ENCODE measurements at places on chromosomes 6 and 20.

DNA sequence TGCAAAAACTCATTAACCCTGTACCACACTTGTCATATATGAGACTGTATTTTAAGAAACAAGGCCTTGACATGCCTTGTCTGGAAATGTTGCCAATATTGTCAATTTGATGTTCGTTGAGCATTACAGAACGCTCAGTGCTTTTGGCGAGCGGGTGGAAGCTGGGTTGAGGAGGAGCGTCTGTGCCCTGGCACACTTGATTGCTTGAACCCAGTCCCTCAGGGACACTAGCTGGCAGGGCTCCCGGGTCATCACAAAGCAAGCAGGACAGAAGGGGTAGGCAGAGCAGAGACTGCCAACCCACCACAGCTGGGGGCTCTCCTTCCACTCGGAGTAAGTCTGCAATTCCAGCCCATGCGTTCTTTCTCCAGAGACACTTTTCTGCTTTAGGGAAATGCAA lies 286.3 kb downstream of the KHDC1L start:
- no peak for DNase-seq

DNA sequence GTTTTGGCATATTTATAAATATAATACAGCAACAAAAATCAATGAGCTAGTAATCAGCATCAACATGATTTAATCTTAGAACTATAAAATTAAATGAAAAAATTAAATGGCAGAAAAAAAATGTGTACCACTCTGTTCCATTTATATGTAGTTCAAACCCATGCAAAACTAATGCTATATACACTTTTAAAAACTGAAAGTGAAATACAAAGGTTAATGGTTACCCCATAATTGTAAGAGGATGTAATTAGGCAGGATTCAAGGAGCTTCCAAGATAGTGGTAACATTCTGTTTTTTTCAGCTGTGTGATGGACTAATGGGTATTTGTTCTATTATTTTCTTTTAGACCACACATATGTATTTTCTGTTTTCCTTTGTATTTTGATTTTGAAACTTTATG lies 492.1 kb downstream of the UTRN start:
- no peak for DNase-seq

DNA sequence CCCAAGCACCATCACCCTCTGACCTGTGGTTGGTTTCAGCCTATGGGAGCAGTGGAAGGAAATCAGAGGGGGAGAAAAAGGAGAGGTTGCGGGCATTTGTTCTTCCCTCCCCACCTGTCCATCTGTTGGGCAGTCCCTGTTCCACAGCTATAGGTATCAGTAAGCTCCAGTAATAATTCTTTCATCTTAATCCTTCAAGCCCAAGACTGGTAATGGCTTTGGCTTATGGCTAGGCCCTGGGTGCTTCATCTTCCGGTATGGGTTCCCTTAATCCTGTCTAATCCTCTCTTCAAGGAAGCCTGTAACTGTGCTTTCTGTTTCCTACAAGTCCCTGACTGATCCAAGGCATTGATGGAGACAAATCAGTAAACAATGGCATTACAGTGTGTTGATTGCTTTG lies 42.2 kb upstream of the STK35 start:
- no peak for DNase-seq

DNA sequence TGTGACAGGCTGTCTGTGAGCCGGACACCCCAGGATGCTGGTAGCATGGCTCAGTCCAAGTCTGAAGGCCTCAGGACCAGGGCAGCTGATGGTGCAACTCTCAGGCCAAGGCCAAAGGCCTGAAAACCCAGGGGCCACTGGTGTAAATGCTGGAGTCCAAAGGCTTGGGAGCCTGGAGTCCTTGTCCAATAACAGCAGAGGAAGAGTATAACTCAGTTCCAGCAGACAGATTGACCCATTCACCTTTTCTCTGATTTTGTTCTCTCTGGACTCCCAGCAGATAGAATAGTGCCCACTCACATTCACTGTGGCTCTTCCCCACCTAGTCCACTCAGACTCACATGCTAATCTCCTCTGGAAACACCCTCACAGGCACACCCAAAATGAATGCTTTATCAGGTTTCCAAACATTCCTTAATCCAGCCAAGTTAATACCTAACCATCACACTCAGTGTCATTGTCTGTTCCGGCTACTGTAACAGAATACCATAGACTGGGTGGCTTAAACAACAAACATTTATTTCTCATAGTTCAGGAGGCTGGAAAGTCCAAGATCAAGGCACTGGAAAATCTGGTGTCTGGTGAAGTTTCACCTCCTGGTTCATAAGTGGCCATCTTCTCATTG lies 5.0 kb upstream of the TRAF3IP2 start:
- no peak for DNase-seq

GRCh38 chr6:46998436-46999017 lies 43.6 kb downstream of the ADGRF1 start:
- DNase-seq: no peak

- no peak for DNase-seq
Observed at GRCh38 chr20:33516882-33517281, 27.0 kb downstream of the CBFA2T2 start.

- DNase-seq: peak; percentile 18
Observed at GRCh38 chr6:52893221-52893620, 16.3 kb downstream of the GSTA3 start.

DNA sequence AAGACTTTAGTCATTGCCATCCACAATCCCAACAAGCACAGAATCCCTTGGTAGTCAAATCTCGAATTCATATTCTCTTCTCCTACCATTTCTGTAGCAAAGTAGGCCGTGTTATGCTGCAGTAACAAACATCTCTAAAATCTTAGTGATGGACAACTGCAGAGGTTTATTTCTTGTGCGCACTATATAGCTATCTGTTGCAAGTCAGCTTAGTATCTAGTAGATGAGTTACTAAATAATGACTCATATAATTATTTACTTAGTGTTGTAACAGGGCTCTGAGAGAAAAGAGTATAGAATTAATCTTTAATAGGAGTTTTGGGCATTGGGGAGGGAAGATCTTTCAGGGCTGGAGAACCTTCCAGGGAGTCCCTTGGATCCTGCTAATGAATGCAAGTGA lies 73.3 kb downstream of the CAP2 start:
- DNase-seq: no peak

GRCh38 chr6:40671694-40672050 lies 84.5 kb upstream of the LRFN2 start:
- DNase-seq: no peak

GRCh38 chr20:14701326-14701725 lies 363.9 kb upstream of the FLRT3 start:
- no peak for DNase-seq

DNA sequence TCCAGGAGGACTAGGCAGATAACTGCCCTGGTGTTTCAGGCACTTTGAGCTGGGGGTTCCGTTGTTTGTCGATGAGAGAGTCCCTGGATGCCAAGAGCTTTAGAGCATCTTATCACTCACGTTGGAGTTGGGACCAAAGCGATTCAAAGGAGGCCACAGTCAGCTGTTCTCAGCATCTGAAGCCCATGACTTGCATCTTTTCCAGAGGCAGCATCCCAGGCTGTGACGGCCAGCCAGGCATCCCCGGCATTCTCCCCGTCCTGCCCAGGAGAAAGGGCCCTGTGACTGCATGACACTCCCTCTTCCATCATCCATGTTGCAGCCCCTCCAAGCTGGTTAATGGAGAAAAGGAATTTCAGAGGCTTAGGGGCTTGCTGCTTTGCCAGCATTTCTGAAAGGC lies 520.3 kb downstream of the CDH26 start:
- no peak for DNase-seq

DNA sequence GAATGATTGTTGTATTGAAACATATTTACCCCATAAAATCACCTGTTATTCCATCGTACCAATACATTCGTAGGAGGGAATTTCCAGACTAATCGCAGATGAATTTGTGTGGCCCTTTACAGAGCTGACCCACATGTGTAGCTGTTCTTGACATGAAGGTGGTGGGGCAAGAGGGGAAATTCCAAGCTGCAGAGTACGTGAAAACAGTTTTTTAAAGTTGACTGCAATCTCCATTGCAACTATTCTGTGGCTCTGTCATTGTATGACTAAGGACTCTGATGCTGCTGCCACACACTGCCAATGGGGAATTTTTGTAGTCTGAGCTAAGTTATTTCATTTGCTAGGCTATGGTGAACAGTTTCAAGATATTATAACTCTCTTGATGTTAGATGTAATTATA lies 46.4 kb upstream of the ADTRP start:
- no peak for DNase-seq

DNA sequence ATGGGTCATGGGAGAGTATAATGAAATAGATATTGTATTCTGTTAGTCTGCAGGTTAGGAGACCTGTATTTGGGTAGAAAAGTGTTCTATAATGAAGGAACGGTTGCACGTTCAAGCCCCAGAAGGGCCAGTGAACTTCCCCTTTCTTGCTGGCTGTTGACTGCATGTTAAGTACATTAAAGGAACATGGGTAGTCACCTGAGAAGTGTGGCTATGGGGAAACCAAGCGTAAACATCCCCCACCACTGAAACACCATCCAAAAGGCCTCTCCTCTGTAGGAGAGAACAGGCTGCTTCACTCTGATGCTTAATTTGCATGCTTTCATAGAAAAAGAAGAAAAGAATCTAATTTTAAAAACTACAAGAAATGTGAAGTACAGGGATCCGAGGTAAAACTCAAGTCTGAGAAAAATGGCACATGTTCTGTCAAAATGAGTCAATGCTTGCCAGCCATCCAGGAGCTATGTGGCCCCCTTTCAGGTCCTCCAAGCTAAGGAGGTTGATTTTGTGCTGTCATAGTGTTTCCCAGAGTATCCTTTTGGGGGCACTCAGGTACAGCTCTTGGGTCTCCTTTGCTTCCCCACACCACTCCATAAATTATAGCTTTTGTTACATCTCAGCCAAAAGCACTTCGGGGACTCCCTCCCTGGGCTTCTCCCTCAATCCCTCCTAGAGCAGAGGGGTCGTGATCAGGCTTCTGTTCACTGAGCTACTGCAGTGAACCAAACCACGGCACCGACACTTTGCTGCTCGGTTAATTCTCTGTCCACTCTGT lies 283.7 kb upstream of the AGPAT4 start:
- DNase-seq: no peak

- no peak for DNase-seq
Observed at GRCh38 chr6:111201244-111201554, 113.9 kb downstream of the SLC16A10 start.

DNA sequence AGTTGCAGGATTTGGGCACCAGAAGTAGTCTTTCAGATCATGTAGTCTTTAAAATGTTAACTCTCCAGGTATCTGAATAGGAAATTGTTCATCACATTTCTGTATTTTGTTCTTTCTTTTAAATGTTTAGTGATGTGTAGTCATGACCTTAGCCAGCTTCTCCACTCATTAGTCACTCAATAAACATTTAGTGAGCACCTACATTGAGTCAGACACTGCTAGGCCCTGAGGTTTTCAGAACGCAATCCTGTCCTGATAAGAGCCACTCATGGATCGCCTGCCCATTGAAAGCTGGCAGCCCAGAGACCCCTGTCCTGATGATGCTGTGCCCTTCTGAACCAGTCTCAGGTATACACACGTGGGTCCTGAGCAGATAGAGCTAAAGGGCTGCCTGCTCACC lies 163.4 kb upstream of the HEY2 start:
- peak; percentile 2 for DNase-seq

DNA sequence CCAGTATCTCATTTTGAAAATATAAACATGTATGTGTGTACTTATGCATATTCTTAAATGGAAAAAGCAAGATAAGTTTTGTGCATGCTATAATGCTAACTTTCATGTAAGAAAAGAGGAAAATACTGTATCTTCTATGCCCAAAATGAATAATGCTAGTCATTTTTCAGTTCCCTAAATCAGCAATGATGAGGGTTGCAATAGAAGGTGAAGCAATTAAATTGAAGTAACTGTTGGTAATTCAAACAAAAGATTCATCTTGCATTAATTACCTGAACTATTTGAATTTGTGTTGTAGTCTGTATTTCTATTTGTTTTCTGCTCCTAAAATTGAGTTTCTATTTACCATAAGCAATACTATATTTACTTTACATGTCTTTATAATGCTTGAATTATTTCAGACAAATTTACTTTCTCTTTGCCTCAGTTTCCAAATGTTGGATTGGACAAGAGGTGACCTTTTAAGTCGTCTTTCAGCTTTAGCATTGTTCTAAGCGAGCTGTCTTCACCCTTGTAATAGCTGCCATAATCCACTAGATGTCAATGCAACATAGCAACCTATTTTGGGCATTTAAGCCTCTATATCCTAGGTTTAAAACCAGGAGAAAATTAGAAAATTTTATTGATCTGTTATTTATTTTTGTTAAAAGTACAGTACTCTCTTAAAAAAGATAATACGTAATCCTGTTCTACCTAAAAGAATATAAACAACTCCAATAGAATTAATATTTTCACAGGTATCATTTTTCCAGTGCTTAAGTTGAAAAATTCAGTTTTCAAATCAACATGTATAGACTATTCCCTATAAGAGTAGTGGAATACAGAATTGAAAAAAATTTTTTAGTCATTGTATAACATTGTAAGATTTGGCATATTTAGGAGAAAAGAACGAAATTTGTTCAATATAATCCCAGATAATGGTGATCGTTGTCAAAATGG lies 52.3 kb upstream of the IFNGR1 start:
- DNase-seq: peak; percentile 59

DNA sequence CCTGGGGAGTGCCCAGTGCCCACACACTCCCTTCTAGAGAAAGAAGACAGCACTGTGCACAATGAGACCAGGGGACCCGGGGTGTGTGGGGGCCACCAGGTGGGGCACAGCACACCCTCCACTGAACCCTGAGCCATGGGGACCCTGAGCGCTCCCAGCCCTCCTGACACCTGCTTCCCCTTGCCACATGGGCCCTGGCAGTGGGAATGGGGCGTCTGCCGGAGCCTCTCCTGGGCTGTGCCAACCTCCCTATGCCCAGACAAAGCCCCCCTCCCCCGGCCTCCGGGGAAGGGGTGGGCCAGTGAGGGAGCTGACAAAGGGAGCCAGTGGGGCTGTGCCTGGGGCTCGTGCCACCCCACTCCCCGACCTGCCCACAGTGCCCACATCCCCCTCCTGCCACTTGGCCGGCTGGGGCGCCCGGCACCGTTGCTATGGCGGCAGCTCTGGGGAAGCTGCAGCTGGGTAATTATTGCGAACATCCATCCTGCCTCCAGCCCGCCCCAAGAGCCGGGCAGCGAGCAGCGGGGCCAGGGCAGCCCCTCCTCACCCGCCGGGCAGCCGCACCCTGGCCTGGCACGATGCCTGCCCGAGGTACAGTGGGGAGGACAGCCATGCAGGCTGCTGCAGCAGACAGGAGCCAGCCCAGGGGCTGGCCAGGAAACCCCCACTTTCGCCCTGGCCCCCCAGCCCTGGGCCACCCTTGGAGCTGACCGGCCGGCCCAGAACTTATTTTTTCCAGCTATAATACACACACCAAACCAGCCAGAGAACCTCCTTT lies 41.9 kb upstream of the NOL4L start:
- DNase-seq: no peak

DNA sequence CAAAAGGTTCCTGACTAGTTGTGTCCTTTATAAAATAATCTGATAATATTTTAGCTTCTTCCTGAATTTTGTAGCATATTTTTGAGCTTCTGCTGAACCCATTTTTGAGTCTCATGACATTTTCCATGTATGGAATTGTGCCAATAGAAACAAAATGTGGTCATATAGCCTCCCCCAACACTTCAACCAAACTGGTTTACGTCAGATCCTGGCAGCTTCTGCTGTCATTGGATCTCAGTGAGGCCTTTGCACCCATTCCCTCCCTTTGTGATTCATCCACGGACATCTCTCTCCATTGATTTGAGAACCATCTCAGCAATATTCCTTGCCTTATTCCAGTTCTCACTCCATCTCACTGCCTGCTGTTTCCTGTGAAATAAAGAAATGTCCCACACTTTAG lies 166.0 kb upstream of the PROKR2 start:
- no peak for DNase-seq

- DNase-seq: no peak
Observed at GRCh38 chr20:4127344-4127743, 112.0 kb upstream of the RNF24 start.
